ENCODE measurements at places on chromosomes 3 and 15.

- no peak overlapping the region for H3K27ac ChIP-seq
- H3K36me3 ChIP-seq = no peaks in the 10 kb centered on the region
- no peaks in the 10 kb centered on the region for H3K4me1 ChIP-seq
- no peak overlapping the region for H3K4me3 ChIP-seq
- H3K27me3 ChIP-seq = no peaks in the 10 kb centered on the region
- DNase-seq = no peak
Observed at GRCh38 chr15:28004143-28005003, 94.7 kb downstream of the OCA2 start.

GRCh38 chr15:42490291-42490670 is 660 bp downstream of the ZNF106 start:
- H3K4me3 ChIP-seq = peak overlapping the region; percentile 83
- H3K4me1 ChIP-seq = peaks cover 46% of the 10 kb centered on the region
- no peaks in the 10 kb centered on the region for H3K27me3 ChIP-seq
- H3K36me3 ChIP-seq = no peaks in the 10 kb centered on the region
- peak; percentile 17 for DNase-seq

DNA sequence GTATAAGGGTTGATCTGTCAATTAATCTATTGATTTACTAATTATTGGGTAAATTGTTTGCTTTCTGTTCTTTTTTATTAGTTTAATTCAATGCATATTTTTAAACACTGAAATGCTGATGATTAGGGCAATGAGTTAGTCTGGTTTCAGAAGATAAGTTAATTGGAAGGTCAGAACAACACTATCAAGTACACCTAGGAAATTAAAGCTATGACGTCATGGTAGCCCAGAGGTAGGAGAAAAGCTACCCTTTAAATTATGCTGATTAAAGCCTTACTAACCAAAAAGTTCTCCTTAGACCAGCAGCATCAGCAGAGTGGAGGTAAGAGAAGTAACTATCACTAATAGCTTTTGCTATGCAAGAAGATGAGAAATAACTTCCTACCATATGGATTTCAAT is 770.4 kb upstream of the ARPP21 start:
- H3K27ac ChIP-seq = no peak overlapping the region
- H3K36me3 ChIP-seq = no peaks in the 10 kb centered on the region
- H3K27me3 ChIP-seq = no peaks in the 10 kb centered on the region

DNA sequence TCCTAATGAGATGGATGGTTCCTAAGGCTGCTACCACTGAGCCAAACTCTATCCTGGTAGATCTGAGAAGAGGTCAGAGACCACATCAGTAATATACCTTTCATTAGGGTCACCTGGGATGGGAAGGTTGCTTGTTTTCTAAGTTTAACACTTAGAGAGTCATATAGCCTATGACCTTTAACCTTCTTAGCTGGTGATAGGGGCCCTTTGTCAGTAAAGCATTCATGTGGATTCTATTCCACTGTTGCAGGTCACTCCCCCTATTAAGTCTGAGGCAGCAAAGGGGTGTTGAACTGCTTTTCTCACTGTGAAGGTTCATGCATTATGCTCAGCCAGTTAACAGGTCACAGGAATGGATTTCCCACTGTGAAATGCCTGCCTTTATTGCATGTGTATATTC is 6.1 kb upstream of the ZNF609 start:
- no peaks in the 10 kb centered on the region for H3K27me3 ChIP-seq
- H3K4me3 ChIP-seq = no peak overlapping the region
- no peaks in the 10 kb centered on the region for H3K4me1 ChIP-seq
- H3K27ac ChIP-seq = no peak overlapping the region
- DNase-seq = no peak

DNA sequence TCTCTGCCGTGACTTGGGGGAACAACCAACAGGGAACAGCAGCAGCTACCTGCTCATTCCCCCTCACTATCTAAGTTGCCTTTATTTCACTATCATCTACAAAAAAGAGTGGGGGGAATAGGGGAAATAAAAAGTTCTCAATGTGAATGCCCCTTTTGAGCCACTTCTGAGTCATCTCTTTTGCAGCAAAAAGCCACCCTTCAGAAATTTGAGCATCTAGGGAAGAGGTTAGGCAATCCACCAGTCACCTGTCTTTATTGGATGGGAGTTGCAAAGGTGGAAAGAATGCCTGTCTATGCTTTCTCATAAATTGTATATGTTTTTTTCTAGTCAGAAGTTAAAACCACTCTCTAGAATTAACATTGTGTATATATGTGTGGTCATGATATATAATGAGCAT is 41.1 kb downstream of the GPD1L start:
- H3K4me3 ChIP-seq = no peak overlapping the region
- H3K27me3 ChIP-seq = no peaks in the 10 kb centered on the region
- no peak overlapping the region for H3K27ac ChIP-seq
- H3K4me1 ChIP-seq = no peaks in the 10 kb centered on the region
- no peak for DNase-seq

GRCh38 chr15:34808016-34808415 is 12.7 kb upstream of the ACTC1 start:
- DNase-seq = no peak
- H3K4me1 ChIP-seq = no peaks in the 10 kb centered on the region
- no peaks in the 10 kb centered on the region for H3K36me3 ChIP-seq

GRCh38 chr3:71809321-71810026 is 24.5 kb upstream of the PROK2 start:
- H3K27ac ChIP-seq = no peak overlapping the region
- DNase-seq = no peak
- no peaks in the 10 kb centered on the region for H3K4me1 ChIP-seq
- no peaks in the 10 kb centered on the region for H3K27me3 ChIP-seq
- H3K36me3 ChIP-seq = no peaks in the 10 kb centered on the region

GRCh38 chr3:126113733-126114442 is 30.0 kb upstream of the SLC41A3 start:
- no peak overlapping the region for H3K27ac ChIP-seq
- H3K4me3 ChIP-seq = no peak overlapping the region
- H3K36me3 ChIP-seq = no peaks in the 10 kb centered on the region
- DNase-seq = no peak

DNA sequence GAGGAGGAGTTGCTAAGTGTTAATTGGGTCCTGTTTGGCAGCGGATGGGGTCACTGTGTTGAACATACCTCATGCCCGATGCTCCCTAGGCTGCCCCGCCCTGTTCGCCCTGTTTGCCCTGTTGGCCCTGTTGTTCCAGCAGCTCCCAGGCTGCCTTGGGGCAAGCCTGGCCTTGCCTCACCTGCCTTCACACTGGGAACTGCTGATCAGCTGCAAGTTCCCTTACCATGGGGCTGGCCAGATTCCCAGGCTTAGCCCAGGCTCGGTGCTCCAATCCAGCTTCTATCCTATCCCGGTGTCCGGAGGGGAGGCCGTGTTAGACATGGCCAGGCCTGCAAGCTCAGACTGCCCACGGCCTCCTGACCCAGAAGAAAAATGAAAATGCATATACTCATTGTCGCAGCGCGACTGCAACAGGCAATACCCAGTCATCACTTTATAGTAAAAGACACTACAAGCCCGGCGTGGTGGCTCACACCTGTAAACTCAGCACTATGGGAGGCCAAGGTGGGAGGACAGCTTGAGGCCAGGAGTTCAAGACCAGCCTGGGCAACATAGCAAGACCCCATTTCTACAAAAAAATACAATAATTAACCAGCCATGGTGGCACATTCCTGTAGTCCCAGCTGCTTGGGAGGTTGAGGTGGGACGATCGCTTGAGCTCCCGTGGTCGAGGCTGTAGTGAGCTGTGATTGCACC is 42.9 kb upstream of the ZNF710 start:
- no peak overlapping the region for H3K27ac ChIP-seq
- no peak overlapping the region for H3K4me3 ChIP-seq
- no peaks in the 10 kb centered on the region for H3K36me3 ChIP-seq
- H3K4me1 ChIP-seq = no peaks in the 10 kb centered on the region
- DNase-seq = no peak

DNA sequence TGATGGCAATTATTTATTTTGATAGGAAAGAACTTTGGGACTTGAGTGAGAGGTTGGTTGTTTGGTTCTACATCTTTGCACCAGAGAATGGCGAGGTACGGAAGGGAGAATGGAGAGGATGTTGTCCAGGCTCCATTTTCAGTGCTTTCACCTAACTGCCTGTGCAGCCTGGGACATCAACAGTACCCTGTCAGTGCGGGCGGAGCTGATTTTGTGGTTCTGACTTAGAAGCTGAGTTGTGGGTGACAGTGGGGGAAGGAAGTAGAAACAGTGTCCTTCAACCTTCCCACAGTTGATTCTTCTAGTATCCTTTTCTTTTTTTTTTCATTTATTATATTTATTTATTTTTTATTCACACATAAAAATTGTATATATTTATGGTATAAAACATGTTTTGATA is 95.3 kb downstream of the TIGIT start:
- H3K4me1 ChIP-seq = peaks cover 20% of the 10 kb centered on the region
- DNase-seq = peak; percentile 16
- no peak overlapping the region for H3K27ac ChIP-seq
- no peaks in the 10 kb centered on the region for H3K36me3 ChIP-seq
- H3K4me3 ChIP-seq = no peak overlapping the region

GRCh38 chr3:180571831-180572598 is 29.9 kb upstream of the TTC14 start:
- no peak overlapping the region for H3K4me3 ChIP-seq
- DNase-seq = no peak
- no peaks in the 10 kb centered on the region for H3K27me3 ChIP-seq
- H3K27ac ChIP-seq = no peak overlapping the region

GRCh38 chr3:138468886-138469285 is 34.5 kb downstream of the ESYT3 start:
- no peak overlapping the region for H3K27ac ChIP-seq
- H3K27me3 ChIP-seq = no peaks in the 10 kb centered on the region
- no peak overlapping the region for H3K4me3 ChIP-seq
- DNase-seq = no peak
- no peaks in the 10 kb centered on the region for H3K4me1 ChIP-seq

GRCh38 chr3:46908294-46908985 is 30.9 kb downstream of the PTH1R start:
- no peaks in the 10 kb centered on the region for H3K36me3 ChIP-seq
- no peak overlapping the region for H3K4me3 ChIP-seq
- DNase-seq = no peak
- no peak overlapping the region for H3K27ac ChIP-seq
- no peaks in the 10 kb centered on the region for H3K27me3 ChIP-seq
- peaks cover 18% of the 10 kb centered on the region for H3K4me1 ChIP-seq
